ENCODE measurements at places on chromosomes 2 and 18. TPM values are rescaled to one million over a fixed set of nuclear protein-coding genes. Genes with fewer than 3 reads are reported as not detected.

The MYOM1 gene
- 92.8 TPM for total RNA-seq

The KRTCAP3 gene
- 1.1 TPM for total RNA-seq

The TXNDC2 gene
- not detected for total RNA-seq

The MAP3K19 gene
- total RNA-seq, result 0.12 TPM

The AQP12B gene
- 0.58 TPM for total RNA-seq

The TUBA4B gene
- total RNA-seq, result not detected

The SP140 gene
- 0.47 TPM for total RNA-seq

The CNTNAP5 gene
- 0.58 TPM for total RNA-seq

The D2HGDH gene
- 39.3 TPM for total RNA-seq

The RAB17 gene
- 10.6 TPM for total RNA-seq

The STARD6 gene
- not detected for total RNA-seq

The SLC8A1 gene
- 211 TPM for total RNA-seq

All from metanephros (tissue), 2 donors.